ENCODE measurements at places on chromosomes 1 and 21.

DNA sequence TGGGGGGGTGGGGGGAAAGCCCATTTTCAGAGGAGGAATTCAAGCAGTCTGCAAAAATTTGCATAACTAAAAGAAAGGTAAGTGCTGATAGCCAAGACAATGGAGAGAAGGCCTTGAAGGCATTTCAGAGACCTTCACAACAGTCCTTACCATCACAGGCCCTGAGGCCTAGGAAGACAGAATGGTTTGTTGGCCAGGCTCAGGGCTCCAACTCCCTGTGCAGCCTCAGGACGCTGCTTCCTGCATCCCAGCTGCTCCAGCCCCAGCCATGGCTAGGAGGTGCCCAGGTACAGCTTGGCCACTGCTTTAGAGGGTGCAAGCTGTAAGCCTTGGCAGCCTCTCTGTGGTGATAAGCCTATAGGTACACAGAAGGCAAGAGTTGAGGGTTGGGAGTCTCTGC lies 571.6 kb downstream of the MATN1 start:
- no peak for DNase-seq

- DNase-seq, result no peak
Observed at GRCh38 chr1:9010781-9011323, 15.4 kb downstream of the SLC2A7 start.

GRCh38 chr1:244291236-244292201 lies 160.2 kb downstream of the ADSS2 start:
- DNase-seq, result no peak

DNA sequence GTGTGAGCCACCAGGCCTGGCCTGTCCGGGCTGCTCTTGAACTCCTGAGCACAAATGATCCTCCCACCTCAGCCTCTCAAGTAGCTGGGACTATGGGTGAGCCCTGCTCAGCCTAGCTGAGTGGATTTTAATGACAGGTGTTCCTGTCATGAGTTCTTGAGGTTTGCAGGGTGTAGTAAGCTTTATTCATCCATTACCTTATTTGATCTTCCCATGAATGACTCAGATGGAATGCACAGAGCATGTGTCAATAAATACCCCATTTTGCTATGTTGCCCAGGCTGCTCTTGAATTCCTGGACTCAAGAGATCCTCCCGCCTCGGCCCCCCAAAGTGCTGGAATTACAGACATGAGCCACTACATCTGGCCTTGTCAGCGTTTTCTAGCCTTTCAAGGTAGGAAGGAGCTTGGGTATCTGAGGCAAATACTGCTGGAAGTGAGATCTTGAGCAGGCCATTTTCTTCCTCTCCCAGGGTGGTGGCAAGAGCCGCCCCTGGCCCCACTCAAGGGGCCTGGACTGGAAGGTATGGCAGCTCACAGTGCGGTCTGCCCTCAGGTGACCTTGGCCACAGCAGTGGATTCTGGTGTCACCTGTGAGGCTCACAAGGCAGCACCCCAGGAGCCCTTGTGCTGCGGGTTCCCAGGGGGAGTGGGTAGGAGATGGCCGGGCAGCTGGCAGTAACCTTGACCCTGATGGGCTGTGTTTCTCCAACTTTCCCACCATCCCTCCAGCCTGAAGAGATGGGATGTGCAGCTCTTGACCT lies 20.0 kb downstream of the PIK3CD start:
- DNase-seq, result no peak

- DNase-seq, result no peak
Observed at GRCh38 chr1:10941891-10942541, 70.4 kb upstream of the TARDBP start.

GRCh38 chr1:115074839-115075534 lies 14.3 kb downstream of the TSPAN2 start:
- no peak for DNase-seq

- DNase-seq, result peak; percentile 61
Observed at GRCh38 chr1:64631346-64632034, 113.4 kb upstream of the RAVER2 start.

GRCh38 chr1:56363007-56363770 lies 216.2 kb downstream of the PLPP3 start:
- DNase-seq, result peak; percentile 80

DNA sequence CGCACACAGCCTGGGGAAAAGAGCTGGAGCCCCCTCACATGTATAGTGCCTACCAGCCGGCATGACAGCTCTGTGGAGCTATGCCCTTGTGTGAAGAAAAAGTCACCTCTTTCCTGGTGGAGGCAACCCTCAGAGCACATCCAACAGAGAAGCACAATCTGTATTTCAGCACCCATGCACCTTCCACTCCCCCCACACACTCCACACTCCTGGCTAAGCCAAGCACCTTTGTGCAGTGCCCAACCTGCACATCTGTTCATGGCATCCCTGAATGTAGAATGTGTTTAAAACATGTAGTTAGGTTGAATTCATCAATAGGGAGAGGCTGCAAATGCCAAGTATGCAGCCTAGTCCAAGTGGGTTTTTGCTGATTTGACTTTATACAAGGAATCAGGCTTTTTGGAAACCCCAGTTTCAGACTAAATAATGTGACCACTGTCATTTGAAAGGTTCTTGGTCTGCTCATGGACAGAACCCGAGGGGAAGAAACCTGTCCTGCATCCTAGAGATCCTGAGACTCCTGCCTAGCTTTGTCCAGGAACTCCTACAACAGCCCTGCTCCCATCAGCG lies 197.1 kb downstream of the TOMM20 start:
- DNase-seq, result no peak

DNA sequence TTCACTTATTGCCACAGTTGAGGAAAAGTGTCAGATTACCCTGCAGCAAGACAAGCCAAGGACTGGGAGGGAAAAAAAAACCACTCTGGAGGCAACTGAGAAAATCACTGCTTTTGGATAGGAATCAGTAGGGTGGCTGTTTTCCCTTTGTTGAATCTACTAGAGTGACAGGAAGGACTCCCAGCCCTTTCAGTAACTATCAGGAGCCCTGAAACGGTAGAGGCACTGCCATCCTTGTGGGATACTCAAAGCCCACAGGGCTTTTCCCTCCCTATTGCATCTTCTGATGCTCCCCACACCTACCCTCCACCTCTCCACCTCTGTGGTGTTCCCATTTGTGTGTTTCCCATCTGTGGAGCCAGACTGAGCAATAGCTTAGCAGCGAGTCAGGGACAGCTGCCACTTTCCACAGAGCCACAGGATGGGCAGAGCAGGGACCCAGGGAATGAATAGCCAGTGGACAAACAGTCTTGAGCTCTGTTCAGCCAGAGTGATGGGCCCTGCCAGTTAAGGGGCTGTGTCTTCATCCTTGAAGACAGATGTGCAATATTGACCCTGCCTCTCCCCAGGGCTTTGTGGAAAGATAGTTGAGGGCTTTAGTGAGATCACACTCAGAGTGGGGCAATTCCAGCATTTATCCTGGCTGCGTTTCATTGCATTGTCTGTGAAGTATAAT lies 13.9 kb downstream of the UBIAD1 start:
- peak; percentile 30 for DNase-seq

DNA sequence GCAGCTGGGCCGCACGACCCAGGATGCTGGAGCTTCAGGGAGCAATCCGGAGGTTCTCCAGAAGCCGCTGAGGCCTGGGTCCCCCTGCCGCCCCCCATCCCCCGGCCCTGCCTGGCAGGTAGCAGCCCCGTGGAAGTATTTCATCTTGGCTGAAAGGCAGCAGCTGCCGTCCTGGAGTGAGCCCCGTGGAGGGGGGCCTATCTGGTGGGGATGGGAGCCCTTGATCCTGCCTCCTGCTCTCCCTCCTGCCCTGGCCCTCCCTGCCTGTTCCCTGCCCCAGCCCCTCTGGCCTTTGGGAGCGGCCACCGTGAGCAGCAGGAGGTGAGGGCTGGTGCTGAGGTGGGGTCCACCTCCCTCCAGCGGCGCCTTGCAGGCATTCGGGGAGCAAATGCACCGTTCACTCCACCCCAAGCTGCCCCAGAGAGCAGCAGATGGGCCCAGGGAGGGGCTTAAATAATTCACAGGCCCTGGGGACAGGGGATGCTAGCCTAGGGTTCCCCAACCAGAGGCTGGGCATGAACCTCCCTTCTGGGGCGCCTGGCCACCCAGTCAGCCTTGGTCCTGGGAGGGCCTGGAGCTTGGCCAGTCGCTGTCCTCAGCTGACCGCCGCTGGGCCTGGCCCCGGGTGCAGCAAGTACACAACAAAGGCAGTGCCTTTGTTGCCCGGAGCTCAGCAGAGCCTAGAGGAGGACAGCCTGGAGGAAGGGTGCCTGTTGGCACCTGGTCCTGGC lies 23.7 kb upstream of the PLCH2 start:
- peak; percentile 94 for DNase-seq

- no peak for DNase-seq
Observed at GRCh38 chr1:47460456-47460855, 22.6 kb downstream of the FOXD2 start.

DNA sequence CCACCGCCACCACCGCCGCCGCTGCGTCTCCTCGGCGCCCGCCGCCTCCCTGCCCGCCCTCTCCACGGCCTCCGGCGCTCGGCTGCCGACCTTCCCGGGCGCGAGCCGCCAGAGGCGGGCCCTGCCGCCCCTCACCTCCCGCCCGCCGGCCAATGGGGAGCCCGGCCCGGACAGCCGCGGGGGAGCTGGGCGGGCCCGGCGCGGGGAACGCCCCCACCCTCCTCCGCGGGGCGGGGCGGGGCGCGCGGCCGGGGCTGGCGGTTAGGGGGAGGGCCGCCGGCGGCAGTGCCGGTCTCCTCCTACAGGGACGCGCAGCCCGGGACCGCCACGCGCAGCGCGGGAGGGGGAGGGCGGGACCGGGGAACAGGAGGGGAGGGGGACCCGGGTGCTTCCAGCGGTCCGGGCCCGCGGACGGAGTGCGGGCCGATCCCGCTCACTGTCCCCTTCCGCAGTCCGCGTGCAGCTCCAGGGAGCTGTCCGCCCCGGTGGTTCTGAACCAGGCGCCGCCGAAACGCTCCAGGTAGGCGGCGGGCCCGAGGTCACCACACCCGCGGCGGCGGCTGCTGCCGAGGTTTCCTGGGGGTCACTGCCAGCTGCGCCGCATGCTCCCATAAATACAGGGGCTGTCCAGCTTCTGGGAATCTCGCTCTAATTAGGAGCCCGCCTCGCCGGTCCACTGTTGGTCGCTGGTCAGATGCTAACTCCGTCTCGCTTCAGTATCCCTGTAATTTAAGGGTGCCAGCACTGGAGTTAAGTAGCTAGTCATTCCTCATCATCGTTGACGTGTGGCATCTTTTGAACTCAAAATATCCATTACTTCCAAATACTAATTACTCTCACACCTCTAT lies at the start of gene PGBD5:
PGBD5 (minus strand) TSS at position 87 of the 848 bp plus-strand sequence. CDS start 404 bp downstream, outside the sequence.
- peak; percentile 92 for DNase-seq

GRCh38 chr1:92709738-92710137 lies 75.2 kb downstream of the EVI5 start:
- DNase-seq, result no peak

GRCh38 chr1:172727956-172728603 lies 69.2 kb downstream of the FASLG start:
- DNase-seq, result no peak

Measured in globus pallidus (tissue), 1 donor.